NCI-H1417 treated with DMSO at 0.1 percent for 48 hours (cell line): ENCODE measurements at places on chromosomes 11 and 22.

DNA sequence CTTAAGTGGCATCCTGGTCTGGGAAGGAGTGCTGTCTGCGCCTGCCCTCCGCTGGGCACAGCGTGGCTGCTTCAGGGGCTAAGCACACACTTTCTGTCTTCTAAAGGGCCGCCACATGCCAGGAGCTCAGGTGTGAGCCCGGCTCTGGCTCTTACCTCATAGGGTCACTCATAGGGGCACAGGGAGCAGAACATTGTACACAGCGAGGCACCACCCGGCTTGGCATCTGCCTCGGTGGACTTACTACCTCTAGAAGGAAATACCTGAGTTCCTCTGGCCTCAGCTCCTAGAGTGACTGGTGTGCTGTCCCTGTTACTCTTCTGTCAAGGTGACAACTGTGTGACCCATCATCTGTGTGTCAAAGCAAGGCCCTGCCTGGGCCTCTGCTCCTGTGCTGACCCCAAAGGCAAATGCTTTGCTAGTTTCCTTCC, 13.4 kb downstream of the NEAT1 start:
- DNase-seq = no peak

DNA sequence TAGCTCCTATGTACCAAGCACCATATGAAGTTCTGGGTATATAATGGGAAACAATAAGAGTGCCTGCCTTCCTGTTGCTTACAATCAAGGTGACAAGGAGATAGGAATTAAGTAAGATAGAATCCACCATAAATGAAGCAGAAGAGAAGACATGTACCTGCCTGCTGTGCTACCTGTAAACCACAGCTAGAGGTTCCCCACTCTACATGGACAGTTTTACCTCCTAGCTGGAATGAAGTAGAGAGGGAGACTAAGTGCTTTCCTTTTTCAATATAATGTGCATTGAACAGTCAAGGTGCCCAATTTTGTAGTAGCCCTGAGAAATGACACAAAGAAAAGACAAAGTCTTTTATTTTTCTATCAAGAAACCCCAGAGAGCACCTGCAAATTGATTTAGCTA, 984.6 kb downstream of the DLG2 start:
- DNase-seq = no peak

DNA sequence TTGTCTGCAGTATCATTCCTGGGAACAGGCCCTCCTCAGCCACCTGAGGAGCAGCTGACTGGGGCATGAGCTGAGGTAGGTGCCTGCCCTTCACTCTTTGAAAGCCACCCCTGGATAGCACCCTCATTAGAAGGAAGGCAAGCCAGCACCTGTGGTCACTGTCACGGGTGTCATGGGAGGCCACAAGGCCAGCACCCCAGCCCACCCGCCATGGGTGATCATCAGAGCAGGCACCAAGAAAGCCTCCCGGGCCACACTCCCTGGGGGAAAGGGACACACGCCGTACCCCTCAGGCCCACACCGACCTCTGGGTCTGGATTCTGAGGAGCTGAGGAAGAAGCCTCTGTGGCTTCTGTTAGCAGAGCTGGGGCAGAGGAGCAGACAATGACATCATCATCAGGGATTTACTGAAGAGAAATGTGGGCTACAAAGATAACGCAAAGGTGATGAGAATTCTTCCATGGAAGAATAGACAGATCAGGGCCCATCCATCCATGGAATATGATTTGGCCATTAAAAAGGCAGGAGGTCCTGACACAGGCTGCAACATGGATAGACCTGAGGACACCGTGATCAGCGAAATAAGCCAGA, 16.7 kb upstream of the NAP1L4 start:
- DNase-seq = no peak

GRCh38 chr11:127191689-127192088, 191.1 kb upstream of the KIRREL3 start:
- DNase-seq = no peak

GRCh38 chr22:21650823-21651520, 8.9 kb downstream of the SDF2L1 start:
- DNase-seq = no peak

DNA sequence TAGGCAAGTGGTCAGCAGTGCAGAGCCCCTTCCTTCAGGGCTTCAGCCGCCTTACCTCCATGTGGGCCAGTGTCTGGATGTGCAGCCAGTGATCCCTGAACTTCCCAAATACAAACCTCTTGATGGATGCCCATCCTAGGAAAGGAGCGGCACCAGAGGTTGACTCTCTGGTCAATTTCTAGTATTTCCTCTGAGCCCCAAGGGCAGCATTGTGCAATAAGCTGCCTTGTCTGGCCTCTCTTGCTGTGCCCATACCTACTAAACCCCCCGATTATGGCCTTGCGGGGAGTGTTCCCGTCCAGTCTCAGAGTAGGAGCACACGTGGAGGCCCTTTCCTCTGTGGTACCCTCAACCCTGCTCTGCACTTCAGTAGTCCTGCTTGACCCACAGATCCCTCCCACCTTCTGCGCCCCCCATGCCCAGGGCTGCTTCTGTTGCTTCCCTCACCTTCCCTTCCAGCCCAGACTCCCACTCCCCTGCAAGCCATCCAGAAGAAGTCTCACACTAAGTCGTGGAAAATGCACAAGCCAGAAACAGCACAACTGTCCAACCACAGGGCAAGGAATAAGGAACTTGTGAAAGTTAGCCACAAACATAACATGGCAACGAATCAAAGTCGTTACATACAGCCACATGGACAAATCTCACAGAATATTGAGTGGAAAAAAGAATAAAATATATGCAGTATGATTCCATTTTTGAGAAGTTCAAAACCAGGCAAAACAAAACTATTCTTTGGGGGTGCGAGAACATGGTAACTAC, 39.6 kb upstream of the HORMAD2 start:
- no peak for DNase-seq

DNA sequence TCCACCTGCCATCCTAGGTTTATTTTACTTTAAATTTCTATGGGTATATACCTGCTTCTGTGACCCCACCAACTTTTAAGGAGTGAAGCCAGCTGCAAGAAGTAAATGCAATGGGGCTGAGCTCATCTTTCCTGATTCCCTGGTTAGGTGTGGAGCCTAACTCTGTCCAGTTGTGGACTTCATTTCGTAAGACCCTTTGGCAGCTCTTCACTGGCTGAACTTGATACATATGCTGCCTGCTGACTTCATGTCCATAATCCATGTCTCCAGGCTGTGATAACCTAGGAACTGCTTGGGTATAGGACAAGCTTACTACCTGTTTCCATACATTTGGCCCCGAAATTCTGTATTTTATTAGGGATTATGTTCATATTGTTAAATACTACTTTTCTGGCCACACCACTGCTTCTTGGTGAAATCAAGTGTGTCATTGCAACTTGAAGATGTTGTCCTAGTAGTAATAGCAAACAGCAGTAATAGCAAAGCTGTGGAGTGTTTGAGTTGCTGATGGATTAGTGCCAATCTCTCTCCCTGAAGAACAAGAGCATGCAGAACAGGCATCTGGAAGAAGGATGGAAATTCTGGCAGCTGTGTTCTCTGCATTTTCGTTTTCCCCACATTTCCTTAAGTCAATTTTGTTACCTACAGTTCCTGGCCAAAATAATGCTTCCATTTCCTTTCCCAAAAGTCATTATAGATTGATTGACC, 31.2 kb downstream of the LDLRAD3 start:
- DNase-seq = no peak

DNA sequence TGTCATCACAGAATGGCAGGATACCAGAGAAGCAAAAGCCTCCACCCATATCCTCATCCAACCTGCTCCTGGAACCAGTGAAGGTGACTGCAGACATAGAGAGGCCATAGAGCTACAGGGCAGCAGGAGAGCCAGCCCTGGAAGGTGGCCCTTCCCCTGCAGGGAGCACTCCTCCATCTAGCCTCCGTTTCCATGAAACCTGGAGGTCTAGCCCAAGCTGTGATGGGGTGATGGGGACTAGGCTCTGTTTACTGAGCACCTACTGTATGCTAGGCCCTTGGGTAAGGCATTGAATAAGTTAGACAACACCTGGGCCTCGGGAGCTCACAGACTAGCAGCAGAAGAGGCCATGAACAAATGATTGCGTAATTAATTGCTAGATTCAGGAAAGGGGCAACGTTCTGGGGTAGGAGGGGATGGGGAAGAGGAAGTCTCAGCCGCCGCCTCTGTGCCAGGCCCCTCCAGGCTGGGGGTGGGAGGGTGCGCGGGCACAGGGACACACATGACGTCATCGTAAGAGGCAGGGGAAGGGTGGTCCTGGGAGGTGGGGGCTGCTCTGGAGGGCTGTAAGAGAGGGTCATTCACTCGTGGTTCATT, 784 bp upstream of the SYNGR1 start:
- no peak for DNase-seq

DNA sequence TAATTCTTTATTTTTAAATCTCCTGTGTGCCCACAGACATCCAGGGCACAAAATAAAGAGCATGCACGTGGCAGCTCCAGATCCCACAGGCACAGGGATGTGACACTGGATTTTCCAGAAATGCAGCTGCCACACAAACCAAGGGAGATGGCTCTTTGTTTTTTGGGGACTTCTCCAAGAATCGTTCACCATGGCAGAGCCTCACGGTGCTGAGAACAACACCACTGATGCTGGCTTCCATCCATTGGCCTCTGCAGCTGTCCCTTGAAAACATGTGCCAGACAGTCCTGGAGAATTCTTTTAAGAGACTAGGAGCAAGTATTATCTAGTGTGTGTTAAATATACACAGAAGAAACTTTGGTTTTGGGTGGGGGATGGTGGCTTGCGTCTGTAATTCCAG, 108.4 kb upstream of the SLC22A12 start:
- no peak for DNase-seq

- DNase-seq = no peak
These were observed 298.4 kb upstream of the PDGFD start for GRCh38 chr11:104462341-104462740.

DNA sequence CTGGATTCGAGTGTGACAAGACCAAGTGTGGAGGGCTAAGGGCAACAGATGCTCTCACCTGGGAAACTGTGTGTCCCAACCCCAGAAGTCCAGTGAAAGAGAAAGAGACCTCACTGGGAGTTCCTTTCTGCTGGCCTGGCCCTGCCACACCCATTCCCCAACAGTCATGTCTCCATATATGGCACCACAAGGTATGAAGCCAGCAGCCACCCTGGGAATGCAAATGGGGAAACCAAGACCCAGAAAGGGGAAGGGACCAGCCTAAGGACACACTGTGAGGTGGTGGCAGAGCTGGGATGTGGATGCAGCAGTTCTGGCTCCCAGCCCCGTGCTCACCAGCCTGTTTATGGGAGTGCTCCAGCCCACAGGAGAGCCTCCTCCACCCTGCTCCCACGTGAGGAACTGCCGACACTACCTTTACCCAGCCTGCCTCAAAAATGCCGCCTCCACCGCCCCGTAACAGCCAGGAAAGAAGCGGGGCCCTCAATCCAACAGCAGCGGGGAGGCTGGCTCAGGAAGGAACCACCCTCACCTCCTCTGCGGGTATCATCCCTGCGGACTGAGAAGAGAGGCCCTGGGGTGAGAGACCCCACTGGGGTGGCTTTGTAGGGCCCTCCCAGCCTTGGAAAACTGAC, 12.6 kb downstream of the LMO1 start:
- DNase-seq = no peak

DNA sequence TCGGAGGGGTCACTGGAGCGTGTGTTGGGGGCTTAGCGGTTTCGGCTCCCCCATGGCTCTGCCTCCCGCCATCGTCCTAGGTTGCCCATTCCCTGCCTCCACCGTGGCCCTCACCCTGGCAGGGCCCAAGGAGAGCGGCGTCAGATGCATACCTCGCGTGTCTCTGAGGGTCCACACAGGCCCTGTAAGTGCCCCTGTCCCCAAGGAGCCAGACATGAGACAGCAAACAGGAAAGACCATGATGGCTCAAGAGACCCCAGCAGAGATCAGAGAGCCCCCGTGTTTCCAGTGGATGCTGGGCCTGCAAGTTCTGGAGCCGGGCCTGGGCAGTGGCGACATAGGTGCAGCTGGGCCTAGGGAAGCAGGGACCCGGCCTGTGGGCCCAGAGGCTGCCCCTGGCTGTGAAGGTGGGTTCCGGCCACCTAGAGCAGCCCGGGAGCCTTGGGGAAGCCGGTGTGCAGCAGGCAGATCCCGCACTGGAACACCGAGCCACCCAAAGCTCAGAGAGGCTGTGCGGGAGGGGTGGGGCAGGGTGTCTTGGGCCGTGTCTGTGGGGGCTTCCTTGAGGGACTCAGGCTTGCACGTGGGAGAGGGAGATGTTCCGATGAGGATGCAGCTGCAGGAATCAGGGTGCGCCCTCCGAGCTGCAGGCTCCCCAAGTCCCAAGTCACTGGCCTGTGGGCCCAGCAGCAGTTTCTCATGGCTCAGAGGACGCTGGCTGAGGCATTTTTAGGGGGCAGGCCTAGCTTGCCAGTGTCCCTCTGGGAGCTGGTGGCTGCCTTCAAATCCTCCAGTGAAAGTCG, 126.4 kb downstream of the KCNQ1OT1 start:
- DNase-seq = no peak

- no peak for DNase-seq
These were observed 27.9 kb downstream of the FSHB start for GRCh38 chr11:30258679-30259078.

DNA sequence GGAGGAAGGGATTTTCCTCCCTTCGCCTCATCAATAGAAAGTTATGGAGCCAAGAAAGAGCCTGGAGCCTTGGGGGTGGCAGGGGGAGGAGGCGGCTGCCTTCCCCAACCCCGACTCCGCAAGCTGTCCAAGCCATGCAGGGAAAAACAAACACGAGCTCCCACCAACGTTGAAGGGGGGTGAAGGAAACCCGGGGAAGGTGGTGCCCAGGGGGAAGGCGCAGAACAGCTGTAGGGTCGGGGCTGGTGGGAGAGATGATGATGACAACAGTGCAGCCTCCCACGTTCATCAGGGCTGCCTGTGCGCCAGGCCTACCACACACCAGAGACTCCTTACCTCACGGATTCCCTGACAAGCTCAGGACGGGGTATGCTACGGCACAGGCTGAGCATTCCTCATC, 73.5 kb downstream of the SCUBE1 start:
- no peak for DNase-seq

DNA sequence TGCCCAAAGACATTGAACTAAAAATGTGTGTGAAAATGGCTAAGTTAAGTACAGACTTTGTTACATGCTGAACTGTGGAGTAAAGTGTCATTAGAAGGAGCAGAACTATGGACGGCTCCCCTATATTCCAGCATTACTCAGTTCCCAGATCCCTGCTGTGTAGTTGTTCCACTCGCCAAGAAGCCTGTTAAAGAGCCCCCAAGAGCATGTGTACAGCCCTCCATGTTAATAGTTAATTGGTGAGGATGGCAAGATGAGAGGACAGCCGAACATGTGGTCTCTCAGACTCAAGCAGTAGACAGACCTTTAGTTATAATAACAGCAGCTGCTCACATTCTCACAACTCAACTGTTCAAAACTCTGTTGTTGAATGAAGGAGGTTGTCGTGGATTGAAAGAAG, 127.4 kb downstream of the ELP4 start:
- no peak for DNase-seq

GRCh38 chr11:30395751-30396150, 72.8 kb downstream of the ARL14EP start:
- DNase-seq = no peak
